ENCODE measurements at places on chromosomes 3 and 15.
A peak's percentile ranks its signal among the peaks of the same experiment; 100 is the strongest.

- DNase-seq = peak; percentile 56
Measured at GRCh38 chr15:29822684-29823459, 604 bp upstream of the TJP1 start.

DNA sequence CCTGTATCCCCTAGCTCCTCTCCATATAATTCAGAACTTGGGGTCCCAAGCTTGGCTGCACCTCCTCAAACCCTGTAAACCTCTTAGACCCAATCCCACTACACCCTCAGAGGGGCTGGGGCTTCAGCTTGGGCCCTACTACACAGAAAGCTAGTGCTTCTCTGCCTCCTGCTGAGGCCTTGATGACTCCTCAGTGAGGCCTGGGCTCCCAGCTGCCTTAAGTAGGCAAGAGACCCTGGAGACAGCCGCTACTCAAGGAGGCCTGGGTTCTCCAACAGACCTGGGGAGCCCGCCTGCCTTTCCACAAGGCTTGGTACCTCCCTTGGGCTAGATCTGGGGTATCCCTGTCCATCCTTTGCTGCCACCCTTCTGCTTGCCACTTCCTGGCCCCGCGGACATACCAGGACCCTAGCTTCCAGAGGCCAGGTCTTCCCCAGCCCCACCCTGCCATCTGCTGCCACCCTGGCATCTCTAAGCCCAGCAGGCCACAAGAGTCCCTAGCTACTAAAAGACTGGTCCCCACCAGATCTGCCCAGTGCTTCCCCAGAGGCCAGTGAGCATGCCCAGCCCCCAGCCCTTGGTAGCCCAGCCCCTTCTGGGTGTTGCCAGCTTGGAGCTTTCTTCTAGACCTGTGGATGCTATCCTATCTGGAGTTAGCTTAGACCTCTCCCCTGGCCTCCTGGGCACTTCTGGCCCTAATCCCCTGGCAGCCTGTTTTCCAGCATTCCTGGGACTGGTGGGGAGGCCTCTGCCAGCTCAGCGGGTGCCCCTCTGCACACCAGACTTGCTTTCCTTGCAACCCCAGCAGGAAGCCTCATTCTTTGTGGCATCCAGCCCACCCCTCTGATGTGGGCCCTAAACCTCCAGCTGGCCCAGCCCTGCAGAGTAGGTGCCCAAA is 13.7 kb downstream of the C15orf39 start:
- no peak for DNase-seq

DNA sequence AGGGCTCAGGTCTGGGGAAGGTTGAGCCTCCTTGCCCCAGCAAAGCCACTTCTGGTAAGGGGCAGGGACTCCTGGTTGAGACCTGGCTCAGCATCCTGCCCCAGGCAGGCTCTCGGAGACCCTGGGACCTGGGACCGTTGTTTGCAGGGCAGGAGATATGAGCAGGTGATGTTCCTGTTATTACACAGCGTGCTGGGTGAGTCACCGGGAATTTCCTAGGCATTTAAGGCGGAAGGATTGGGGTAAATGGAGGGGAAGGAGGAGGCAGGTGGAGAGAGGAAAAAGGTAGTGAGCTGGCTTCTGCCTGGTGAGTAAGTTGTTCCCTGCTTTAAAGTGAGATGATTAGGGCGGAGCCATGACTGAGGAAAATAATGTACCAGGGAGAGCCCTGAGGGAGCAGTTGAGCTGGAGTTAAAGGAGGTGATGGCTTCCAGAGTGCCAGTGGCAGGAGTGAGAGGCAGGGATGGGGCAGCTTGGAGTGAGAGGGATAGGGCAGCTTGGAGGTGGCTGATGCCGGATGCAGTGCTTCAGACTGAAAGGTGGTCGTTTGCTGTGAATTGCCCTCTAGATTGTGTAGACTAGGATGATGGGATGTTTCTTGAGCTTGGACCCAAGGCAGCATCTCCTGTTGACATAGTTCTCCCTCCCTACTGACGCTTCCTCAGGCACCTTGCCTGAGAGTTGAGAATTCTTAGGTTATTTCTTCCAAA is 79.4 kb downstream of the AAGAB start:
- no peak for DNase-seq

DNA sequence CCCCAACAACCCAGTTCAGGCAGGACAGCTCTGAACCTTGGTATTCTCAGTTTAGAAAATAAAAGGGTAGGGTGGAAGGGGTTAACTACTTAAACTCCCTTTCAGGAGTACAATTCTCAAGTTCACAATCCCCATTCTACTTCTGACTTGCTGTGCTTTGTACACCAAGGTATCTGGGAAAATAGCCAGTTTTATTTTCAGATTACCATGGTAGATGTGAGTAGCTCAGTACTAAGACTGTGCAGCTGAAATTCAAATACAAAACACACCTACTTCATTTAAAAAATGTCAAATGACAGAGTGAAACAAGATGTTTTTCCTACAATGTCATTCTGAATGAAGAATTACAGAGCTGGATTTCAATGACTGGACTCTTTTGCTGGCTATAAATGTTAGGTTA is 27.4 kb downstream of the SLC7A14 start:
- no peak for DNase-seq

- DNase-seq = no peak
Measured at GRCh38 chr3:153596401-153596800, 434.4 kb downstream of the RAP2B start.

DNA sequence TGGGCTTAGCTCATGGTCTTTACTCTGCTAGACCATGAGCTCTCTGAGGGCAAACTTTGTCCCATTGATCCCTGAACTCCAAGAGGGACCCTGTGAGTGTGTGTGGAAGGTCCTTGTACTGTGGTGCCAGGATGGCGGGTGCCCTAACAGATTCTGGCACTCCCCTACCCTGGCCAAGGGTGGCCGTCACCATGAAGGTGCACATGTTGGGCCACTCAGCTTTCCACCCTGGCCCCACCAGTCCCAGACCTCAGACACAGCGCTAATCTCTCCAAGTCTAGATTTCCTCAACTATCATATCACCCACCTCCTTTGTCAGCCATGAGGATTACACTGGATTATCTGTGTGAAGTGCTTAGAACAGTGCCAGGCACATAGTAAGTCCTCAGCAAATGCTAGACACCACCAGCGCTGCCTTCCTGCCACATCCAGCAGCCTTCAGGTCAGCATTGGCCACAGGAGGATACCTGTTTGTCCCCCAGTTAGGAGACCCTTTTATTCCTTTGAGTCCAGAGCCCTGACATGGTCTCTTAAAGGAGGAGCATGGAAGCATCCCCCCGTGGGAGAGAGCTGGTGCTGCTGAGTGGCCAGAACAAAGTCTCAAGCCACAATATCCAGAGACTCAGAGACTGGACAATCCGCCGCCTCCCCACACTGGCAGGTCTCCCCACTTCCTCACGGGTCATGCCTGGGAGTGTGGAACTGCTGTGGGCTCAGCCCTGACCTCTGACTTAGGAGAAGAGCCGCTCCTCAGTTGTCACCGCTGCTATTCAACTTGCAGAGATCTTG is 44.5 kb upstream of the SLCO2A1 start:
- DNase-seq = no peak

- DNase-seq = no peak
Measured at GRCh38 chr3:15051531-15051930, 13.6 kb downstream of the MRPS25 start.

- DNase-seq = no peak
Measured at GRCh38 chr3:154766765-154767503, 313.2 kb upstream of the MME start.

DNA sequence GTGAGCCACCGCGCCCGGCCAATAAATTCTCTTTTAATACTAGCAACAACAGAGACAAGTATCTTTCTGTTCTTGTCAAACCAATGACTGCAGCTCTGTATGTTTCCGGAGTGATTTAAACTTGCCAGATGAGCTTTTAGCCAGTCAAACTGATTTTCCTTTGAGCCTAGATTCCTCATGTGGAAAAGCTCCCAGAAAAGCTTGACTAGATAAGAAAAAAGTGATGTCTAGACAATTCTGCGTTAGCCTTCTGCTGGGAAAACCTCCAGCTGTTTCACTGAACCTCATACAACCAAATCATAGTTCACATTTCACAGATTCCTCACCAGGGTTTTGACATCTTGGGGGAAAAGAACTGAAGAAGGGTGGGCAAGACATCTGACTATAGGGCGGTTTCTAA is 78.6 kb downstream of the MAGI1 start:
- DNase-seq = no peak

Measured in renal pelvis (tissue), 12 donors.